ENCODE measurements at places on chromosomes 5 and 9.

GRCh38 chr5:126972062-126972895 is 58.1 kb downstream of the MARCHF3 start:
- no peak for DNase-seq

GRCh38 chr5:1098986-1099597 is 12.8 kb downstream of the SLC12A7 start:
- DNase-seq, result no peak

DNA sequence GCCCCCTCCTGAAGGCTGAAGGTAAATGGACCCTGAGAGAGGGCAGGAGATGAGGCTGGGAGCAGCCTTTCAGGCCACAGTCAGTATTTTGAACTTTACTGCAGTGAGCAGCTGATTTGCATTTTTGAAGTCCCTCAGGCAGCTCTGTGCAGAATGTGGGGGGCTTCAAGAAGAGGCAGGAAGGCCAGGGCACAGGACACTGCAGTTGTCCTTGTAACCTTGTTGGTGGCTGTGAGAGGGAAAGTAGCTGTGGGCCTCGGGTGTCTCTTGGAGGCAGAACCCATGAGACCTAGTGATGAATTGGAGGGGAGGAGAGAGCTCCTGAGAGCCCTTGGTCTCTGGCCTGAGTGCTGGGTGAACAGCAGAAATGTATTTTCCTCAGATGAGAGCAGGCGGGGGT is 2.6 kb downstream of the CCDC180 start:
- DNase-seq, result no peak

GRCh38 chr5:128263357-128263756 is 179.8 kb downstream of the SLC12A2 start:
- no peak for DNase-seq

Measured in NCI-H446 (cell line).